ENCODE measurements at places on chromosomes 7 and 10. TPM values are rescaled to one million over a fixed set of nuclear protein-coding genes. Genes with fewer than 3 reads are reported as not detected.

The BICC1 gene
- 32.5 TPM for total RNA-seq

The DPYSL4 gene
- total RNA-seq: 2.2 TPM

The ARHGAP22 gene
- total RNA-seq: 2.1 TPM

The SPDYE11 gene
- not detected for total RNA-seq

The GCK gene
- 2.9 TPM for total RNA-seq

The ZNF33B gene
- 20.4 TPM for total RNA-seq

The ELN gene
- total RNA-seq: 208 TPM

The MCMBP gene
- total RNA-seq: 41.5 TPM

The MSS51 gene
- total RNA-seq: 9.5 TPM

The CLRN3 gene
- total RNA-seq: not detected

The DDC gene
- total RNA-seq: not detected

The OR2A1 gene
- total RNA-seq: 0.10 TPM

The CUZD1 gene
- 0.31 TPM for total RNA-seq

The FGFR2 gene
- total RNA-seq: 50.6 TPM

The PLXNA4 gene
- total RNA-seq: 5.7 TPM

The MMD2 gene
- not detected for total RNA-seq

The TMEM139 gene
- total RNA-seq: 0.51 TPM

The GPR85 gene
- 1.2 TPM for total RNA-seq

The PCBD1 gene
- 30.9 TPM for total RNA-seq

The ADRA2A gene
- total RNA-seq: 4.3 TPM

The TES gene
- 36.1 TPM for total RNA-seq

The TRPV5 gene
- total RNA-seq: 0.21 TPM

The SLC16A9 gene
- total RNA-seq: 9.5 TPM

The MAT1A gene
- total RNA-seq: 0.31 TPM

The ZNF853 gene
- 26.1 TPM for total RNA-seq

The TFPI2 gene
- total RNA-seq: 2.6 TPM
